ENCODE measurements at places on chromosomes 6 and 20.

DNA sequence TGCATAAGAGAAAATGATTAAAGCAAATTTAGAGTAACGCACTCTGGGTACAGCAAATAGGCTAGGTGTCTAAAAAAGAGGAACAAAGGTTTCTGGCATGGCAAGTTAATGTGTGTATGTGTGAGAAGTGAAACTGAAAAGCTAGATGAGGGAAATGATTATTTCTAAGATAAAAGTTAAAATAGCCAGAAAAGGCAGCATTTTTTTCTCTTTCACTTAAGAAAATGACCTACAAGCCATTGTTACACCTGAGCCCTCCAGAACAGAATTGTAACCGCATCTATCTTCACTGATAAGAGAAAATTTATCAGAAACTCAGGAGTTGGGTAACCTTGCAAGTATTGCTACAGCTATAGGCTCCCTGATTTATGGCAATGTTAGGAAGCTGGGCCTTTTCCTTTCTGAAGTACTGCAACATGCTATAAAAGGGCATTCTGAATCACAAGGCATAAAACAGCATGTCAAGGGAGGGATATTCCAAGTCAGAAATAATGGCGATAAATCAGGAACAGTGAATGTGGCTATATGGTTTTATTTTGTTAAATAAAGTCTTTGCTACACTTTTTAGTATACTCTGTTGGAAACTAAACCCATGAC is 395.3 kb downstream of the TBC1D32 start:
- DNase-seq = no peak

GRCh38 chr6:1324936-1325335 is 13.0 kb downstream of the FOXQ1 start:
- DNase-seq = no peak

GRCh38 chr20:37415118-37416085 is 69.5 kb downstream of the SRC start:
- DNase-seq = no peak

GRCh38 chr6:20877008-20877937 is 343.0 kb downstream of the CDKAL1 start:
- DNase-seq = no peak

GRCh38 chr6:112574190-112574589 is 227.1 kb downstream of the RFPL4B start:
- no peak for DNase-seq

DNA sequence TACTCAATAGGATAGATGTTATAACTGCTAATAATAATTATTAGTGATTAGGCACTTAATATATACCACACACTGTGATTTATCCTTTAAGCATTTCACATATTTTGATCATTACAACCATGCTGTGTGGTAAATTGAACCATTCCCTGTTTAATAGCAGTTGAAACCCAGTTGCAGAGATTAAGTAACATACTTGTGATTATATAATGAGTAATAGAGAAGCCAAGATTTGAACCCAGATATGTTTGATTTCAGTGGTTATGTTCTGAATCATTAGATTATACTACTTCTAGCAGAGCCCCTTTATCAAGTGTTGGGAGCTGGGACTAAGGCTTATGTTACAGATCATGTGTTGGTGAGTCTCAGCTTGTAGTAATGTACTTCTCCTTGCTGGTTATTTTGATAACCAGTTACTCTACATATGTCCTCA is 44.1 kb downstream of the STK4 start:
- DNase-seq = no peak

DNA sequence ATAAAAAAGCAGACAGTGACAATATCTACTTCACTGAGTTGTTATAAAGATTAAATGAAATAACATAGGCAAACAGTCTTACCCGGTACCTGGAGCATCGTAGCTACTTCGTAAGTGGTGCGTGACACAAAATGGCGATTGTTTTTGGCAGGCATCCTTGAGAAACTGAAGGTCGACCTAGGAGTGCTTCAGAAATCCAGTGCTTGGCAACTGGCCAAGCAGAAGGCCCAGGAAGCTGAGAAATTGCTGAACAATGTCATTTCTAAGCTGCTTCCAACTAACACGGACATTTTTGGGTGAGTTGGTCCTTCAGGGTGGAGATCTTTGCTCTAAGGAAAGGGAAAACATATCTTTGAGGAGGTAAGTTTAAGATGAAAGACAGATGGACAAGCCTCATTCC is 4.8 kb downstream of the BPIFA2 start:
- no peak for DNase-seq

DNA sequence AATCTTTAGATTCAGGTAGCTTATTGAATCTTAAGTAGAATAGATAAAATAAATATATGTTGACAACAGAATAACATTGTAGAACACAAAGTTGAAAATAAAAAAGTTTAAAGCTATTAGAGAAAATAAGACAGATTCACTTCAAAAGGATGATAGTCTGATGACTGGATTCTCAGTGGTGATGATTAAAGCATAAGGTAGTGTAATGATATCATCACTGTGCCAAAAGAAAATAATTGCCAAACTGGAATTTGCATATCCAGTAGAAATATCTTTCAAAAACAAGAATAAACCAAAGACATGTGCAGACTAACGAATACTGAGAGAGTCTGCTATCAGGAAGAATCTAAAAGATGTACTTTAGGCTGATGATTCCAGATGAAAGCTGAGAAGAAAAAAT is 30.2 kb downstream of the ENPP1 start:
- DNase-seq = no peak

GRCh38 chr6:89145091-89145955 is 532 bp upstream of the PM20D2 start:
- peak; percentile 51 for DNase-seq

DNA sequence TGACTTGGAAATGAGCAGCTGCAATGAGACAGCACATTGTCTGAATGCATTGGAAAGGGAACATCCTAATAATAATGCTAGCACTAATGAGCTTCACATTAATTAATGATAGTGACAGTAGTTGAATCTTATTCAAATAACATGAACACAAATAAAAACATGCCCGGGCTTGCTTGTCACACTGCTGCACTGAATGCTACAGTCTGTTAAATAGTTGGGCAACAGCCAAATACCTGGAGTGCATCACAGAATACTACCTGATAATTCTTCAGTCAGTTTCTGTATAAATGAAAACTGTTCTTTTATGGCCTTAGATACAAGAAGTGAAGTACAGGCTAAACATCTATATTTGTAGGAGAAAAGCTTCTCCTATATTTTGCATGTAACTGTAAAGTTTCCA is 458.7 kb downstream of the RNF144B start:
- DNase-seq = no peak

DNA sequence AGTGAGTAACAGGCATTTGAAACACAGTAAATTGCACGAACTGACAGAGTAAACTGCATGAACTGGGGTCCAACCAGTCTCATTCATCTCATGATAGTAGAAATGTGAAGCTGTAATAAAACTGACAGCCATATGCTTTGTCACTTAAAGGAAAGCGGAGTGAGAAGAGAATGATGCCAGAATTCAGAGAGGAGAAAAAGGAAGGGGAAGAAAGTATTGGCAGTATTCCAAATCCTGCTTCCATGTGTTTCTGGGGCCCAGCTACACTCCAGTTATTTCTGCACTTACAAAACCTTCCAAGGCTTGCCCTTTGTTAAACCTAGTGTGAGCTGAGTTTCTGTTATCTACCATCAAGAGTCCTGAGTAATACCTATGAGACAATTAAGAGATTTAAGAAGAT is 17.2 kb downstream of the SNX14 start:
- no peak for DNase-seq

- DNase-seq = no peak
These were observed 464.8 kb upstream of the CDH4 start for GRCh38 chr20:60787276-60787675.
